Right forelimb (tissue), 1 donor: ENCODE measurements at places on chromosomes 16 and 17.
A peak's percentile ranks its signal among the peaks of the same experiment; 100 is the strongest.

DNA sequence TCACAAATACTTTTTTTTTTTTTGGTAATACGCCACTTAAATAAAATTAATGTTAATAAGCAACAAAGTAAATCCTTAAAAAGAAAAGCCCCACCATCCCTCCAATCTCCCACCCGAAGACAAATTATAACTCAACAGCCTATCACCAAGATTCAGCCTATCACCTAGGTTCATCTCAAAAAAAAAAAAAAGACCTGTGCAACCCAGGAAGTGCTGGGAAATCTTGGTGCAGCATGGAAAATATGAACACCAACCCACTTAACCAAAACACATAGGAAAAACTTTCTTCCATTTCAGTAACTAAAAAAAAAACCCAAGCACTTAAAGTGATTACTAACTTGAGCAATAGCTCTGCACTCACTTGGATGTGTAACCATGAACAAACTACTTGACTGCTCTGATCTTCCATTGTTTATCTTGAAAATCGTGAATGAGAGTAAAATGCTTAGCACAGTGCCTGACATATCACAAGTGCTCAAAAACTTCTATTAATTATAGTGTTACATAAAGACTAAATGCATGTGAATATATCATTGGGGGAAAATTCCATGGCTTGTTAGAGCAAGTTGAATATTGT lies 90.4 kb downstream of the STH start:
- DNase-seq = no peak

DNA sequence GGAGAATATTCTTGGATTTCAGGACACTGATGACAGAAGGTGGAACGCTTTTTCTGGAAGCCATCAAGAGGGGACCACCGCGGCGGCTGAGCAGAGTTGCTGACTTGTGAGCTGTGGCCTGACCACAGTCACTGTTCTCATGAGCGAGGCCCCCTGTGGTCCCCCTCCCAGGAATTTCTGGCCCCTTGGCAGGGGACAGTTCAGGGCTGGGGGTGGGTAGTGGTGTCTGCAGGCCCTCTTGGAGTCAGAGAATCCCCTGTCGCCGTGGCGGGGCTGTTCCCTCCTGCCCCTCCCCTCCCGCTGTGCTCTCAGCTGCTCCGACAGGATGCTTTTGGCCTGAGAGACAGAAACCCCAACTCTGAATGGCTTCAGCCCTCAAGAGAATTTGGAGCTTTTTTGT lies 292.0 kb downstream of the SEC14L1 start:
- DNase-seq = no peak

GRCh38 chr17:50272711-50273653 lies 1.3 kb upstream of the TMEM92 start:
- DNase-seq = peak; percentile 85

GRCh38 chr16:19524616-19525384 lies 1.1 kb downstream of the CCP110 start:
- DNase-seq = no peak

DNA sequence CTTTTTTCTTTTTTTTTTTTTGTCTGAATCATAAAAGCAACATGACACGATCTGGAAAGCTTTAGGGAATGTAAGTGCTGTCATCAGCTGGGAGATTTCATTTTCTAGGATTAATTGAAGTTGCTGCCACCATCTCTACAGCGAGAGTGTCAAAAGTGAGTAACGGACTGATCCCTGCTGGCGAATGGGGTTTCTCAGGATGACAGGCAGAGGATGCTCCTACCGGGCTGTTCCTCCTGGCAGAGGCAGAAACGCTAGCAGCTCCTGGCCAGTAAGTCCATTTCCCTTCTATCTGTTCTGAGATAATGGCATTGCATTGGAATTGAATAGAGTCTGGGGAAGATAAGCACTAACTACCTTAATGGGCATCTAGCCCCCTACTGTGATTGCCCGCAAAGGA lies 80.5 kb upstream of the KIFC3 start:
- no peak for DNase-seq
